NCI-H1694 treated with DMSO at 0.1 percent for 48 hours (cell line): ENCODE measurements at places on chromosomes 7 and 10.

DNA sequence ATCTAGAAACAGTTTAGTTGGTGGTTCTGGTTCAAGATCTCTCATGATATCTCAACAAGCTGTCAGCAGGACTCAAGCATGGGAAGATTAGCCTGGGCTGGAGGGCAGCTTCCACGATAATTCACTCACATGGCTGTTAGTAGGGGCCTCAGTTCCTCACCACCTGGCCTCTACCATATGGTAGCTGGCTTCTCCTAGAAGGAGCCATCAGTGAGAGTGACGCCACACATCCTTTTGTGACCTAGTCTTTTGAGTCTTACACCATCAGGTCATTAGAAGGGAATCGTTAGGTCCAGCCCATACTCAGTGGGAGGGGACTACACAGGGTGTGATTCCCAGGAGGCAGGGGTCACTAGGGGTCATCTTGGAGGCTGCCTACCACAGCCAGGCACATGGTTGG, 239.3 kb upstream of the PLPP4 start:
- DNase-seq = no peak

- no peak for DNase-seq
Measured at GRCh38 chr10:121527690-121528089, 70.6 kb downstream of the FGFR2 start.

- DNase-seq = no peak
Measured at GRCh38 chr10:23951841-23952240, 257.1 kb upstream of the KIAA1217 start.

DNA sequence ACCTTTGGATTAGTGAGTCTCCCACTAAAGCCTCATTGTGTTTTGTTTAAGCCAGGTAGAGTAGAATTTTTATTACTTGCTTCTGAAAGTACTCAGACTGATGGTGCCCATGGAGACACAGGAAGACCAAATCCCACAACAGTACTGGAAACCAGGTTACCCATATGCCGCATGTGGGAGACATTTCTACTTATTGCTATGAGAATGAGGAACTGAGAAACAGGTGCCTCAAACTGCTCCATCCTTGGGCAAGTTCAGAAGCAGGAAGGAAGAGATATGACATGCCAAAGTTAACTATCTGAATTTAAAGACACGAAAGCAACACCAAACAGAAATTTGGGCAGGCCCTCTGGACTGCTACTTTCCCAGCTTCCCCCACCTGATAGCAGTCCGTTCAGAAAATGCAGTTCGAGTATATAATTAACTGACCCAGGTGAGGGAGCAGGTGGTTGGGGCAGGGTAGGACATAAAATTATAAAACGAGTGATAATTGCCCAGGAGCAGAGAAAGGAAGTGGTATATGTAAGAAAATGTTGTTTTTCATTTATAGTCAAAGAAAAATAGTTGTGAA, 382.3 kb upstream of the MTPN start:
- no peak for DNase-seq

DNA sequence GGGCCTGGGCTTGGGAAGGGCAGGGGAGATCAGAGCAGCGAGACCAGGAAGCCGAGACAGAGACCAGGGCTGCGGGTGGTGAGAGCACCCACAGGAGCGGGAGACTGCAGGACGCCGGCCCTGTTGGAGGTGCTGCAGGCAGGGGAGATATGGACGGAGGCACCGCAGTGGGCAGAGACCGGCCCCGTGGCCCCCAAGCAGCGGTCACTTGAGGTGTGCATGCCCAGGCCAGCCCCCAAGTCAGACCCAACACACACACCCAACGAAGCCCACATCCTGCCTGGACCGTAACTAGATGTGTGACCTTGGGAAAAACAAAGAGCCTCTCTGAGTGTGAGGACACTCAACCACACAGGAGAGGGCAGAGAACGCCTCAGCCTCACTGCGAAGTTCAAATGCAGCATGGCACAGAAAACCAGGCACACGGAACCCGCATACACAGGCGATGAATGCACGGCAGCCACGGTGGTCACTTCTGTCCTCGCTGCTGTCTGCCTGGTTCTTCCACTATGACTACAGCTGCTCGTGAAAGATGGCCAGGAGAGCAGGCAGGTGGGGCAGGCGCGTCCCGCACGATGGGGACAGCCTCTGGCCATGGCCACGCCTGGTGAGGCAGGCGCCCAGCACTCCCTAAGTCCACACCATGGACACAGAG, 214.7 kb downstream of the MAD1L1 start:
- no peak for DNase-seq

DNA sequence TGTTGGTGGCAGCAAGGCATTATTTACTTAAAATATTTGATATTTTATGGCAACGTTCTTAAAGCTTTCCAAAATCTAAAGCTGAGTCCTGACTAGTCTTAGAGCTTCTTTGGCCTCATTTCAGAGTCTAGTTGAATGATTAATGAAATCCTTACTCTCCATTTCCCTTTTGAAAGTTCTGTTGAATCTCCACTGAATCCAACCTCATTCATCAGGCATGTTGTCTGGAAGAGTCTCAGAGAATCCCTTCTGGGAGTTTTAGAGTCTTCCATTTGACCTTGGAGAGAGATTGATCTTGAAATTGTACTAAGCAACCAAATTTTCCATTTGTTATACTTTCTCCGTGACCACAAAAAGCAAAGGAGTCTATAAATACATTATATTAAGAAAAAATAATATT, 198.5 kb upstream of the TMEM196 start:
- no peak for DNase-seq

- no peak for DNase-seq
Measured at GRCh38 chr7:24907311-24907886, 72.6 kb downstream of the OSBPL3 start.

DNA sequence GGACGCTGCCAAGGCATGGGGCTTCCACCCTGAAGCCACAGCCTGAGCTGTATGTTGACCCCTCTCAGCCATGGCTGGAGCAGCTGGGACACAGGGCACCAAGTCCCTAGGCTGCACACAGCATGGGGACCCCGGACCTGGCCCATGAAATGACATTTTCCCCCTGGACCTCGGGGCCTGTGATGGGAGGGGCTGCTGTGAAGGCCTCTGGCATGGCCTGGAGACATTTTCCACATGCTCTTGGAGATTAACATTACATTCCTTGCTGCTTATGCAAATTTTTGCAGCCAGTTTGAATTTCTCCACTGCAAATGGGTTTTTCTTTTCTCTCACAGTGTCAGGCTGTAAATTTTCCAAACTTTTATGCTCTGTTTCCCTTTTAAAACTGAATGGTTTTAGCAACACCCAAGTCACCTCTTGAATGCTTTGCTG, 463.6 kb downstream of the ZWINT start:
- no peak for DNase-seq

DNA sequence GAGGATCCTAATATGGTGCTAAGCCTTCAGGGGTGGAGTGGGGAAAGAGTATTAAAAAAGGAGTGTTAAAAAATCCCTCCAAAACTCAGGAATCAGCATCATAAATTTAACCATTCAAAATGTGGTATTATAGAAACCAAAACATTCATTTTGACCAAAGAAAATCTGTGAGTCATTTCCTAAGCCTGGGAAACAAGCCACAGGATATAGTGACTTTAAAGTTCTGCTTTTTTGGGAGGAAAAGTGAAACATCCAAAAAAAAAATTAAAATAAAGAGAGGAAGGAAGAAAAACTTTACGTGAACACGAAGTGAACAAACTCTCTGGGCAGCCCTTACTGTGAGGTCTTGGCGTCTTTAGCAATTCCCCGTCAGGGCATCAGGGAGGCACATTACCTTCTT, 74.0 kb upstream of the GSDME start:
- no peak for DNase-seq

- DNase-seq = no peak
Measured at GRCh38 chr10:113854761-113855588, 514 bp downstream of the NHLRC2 start.

- no peak for DNase-seq
Measured at GRCh38 chr7:111878785-111879184, 316.5 kb upstream of the IMMP2L start.

GRCh38 chr10:59880971-59881510, 25.3 kb downstream of the CCDC6 start:
- DNase-seq = no peak

DNA sequence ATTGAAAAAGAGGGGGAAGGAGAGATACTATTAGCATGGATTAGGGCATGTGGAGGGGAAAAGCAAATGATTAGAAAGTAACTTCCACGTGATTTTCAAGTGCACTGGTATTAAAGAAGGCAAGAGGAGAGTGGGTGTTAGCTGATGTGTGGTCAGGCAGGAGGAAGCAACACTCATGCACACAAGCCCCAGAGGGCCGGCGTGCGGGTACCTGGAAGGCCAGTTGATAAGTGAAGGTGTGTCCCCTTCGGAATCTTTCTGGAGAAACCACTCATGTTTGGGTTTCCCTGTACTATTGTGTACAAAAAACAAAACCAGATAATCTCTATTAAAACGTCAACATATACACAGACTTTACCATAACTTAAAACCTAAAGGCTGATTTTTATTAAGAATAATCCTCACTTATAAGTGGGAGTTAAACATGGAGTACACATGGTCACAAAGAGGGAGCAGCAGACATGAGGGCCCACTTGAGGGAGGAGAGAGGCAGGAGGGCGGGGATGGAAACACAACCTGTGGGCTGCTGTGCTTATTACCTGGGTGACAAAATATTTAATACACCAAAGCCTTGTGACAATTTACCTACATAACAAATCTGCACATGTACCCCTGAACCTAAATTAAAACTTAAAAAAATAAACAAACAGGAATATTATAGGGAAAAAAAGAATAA, 98.9 kb downstream of the SVIL start:
- DNase-seq = no peak

GRCh38 chr7:77188731-77189437, 10.7 kb downstream of the FGL2 start:
- DNase-seq = no peak

- no peak for DNase-seq
Measured at GRCh38 chr7:8783229-8783628, 349.8 kb downstream of the NXPH1 start.

DNA sequence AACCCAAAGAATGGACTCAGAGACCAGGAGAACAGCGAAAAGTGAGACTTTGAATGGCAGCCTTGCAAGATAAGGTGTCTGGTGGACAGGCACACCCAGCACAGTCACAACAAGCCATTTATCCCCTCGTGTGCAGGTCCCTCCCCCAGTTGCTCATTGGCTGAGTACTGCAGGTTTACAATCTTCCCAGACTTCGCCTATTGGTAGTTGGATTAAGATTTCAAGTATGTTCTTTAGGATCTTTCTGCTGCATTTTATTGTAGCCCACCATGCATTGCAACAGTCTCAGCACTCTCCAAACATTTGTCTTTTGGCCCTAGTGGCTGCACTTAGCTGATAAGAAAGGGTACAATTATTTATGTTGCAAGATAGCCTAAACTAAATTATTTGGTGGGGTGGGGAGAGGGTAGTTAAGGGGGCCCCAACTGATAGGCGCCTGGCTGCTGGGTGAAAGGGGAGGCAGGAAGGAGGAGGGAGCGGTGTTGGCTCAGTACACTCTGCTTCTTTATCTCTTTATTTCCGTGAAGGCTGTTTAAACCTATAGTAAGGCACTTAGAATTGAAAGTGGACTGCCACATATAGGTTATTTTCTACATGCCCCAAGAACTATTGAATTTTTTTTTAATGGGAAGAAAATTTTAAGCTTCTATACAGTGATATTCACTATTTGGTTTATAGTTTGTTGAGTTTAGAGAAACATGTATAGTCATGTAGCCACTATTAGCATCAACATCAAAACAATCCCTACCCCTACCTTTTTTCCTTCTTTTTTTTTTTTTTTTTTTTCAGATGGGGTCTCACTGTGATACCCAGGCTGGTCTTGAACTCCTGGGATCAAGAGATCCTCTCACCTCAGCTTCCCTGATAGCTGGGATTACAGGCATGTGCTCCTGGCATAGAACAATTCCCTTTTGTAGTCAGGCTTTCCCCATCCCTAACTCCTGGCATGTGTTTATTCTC, 54.2 kb downstream of the GUSB start:
- DNase-seq = no peak

- DNase-seq = no peak
Measured at GRCh38 chr7:101543846-101544245, 85.2 kb downstream of the MYL10 start.

DNA sequence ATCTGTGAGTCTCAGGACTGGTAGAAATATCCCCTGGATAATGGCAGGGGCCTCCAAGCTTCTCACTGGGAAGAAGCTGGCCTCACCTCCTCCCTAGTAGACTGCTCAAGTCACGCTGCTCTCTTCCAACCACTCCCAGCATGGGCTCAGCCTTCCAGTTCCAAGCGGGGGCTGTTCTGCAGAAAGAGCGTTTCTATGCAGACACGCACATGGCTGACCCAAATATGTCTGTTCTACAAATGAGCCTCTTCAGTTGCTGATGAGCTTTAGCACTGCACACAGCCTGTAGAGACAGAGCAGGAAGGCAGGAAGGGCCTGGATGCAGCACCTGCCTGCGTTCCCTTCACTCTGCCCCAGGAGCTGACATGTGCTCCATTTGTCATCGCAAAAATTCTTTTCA, 523.9 kb upstream of the MGMT start:
- no peak for DNase-seq

DNA sequence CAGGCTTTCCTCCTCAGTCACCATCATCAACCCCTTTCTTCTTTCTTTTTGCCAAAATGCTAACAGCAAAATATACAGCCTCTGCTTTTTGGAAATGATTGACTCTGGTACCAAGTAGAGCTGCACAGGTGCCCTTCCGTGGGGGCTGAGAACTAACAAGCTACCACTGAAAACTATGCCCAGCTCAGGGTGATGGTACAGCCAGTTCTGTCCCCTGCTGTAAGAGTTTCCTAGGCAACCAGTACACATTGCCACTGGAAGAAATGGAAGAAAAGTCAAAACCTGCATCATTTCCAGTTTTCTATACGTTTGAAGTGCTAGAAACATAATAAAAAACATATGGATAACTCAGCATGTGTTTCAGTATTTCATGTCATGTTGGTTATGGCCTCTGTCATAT, 297.5 kb downstream of the PRKG1 start:
- no peak for DNase-seq

GRCh38 chr7:7641129-7641663, 644 bp downstream of the UMAD1 start:
- DNase-seq = no peak

GRCh38 chr7:8175929-8176369, 86.0 kb downstream of the ICA1 start:
- DNase-seq = no peak

- no peak for DNase-seq
Measured at GRCh38 chr10:16965344-16965616, 148.1 kb upstream of the RSU1 start.
